Stimulated activated naive B cell treated with anti-CD40 and anti-IgM and Interleukin-4, amounts not matched to agents 10 μg/mL and 1 μg/mL and 100 μg/mL, for 72 hours (primary cell): ENCODE measurements at places on chromosomes 7 and 10.

DNA sequence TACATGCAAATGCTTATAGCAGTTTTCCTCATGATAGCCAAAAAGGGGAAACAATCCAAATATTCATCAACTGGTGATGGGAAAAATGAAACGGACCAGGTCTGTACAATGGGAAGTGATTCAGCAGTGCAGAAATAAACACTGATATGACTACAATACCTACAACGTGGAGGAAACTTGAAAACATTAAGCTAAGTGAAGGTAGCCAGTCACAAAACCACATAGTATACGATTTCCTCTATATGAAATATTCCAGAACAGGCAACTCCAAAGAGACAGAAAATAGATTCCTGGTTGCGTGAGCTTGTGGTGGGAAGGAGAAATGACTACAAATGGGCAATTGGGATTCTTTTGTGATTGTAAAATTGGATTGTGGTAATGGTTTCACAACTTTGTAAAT lies 263.1 kb upstream of the PITRM1 start:
- no peak for DNase-seq

DNA sequence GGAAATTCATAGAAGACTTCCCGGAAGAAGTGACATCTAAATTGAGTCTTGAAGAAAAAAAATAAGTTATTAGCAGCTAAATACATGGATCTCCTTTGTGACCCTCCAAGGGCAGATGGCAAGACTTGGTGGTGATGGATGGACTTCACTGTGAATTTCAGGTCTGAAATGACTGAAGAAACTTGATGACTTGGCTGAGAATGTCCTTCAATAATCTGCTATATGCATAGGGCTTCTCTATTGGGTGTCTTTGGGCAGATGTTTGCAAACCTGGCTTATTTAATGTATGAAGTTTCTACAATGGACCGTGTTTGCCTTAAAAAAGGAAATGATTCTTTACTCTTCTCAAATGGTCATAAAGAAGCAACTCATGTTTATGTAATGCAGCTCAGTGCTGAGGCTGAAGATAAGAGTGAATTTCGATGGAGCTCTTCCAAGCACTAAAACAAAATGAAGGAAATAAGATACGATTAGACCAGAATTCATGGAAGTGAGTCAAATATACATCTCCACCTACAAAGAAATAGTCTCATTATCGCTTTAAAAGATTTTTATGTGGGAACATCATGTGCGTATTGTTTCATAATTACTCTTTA lies 116.6 kb upstream of the WDR11 start:
- no peak for DNase-seq

DNA sequence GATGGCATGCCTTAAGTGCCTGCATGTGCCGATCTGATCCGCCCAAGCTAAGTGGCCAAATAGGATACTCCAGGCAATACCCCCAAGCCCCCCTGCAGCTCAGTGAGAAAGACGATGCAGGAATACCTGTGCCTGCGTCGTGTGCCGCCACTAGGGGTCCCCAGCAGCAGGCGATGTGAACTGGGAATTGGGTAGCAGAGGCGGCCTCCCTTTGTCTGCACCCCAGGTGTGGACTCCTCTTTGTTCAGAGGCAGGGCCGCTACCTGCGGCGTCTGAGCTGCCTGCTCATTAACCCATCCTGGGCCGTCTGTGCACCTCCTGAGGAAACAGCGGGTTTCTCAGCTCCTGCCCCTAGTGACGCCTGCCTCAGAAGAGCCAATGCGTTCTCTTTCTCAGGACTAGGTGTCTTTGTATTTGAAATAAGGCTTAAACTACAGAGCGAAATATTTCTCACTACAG lies 4.8 kb upstream of the CHN2 start:
- DNase-seq: peak; percentile 25

DNA sequence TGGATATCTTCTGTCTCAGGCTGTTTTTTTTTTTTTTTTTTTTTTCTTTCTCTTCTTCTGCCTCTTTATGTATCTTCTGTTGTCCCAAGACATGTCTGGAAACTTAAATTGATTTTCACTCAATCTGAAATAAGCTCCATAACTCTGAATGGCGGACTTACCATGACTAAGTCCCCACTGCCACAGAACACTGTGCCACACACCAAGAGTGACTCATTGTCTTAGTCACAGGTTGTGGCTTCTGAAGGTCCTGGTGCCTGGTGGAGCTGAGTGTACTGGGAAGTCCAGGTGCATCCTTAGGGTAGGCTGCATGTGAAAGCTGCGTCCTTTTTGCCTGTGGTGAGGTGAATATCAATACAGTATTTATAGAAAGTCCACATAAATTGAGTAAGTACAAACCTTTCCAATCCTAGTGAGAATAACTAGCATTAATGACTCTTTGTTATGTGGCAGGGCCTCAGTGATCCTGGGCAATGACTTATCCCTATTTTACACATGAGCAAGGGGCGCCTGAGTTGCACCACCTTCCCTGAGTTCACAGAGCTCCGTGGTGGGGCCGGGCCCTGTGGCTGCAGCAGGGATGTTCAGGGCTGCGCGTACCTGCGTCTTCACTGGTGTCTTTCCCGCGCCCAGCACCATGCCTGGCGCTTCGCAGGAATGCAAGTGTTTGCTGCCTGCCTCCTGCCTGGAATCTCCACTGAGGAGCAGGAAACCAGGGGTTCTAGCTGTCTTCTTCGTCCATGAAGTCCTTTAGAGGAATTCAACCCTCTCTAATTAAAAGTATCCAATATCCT lies 4.3 kb downstream of the PFKP start:
- DNase-seq: no peak

- peak; percentile 32 for DNase-seq
Measured at GRCh38 chr10:14536241-14537213, 205.8 kb upstream of the FRMD4A start.

DNA sequence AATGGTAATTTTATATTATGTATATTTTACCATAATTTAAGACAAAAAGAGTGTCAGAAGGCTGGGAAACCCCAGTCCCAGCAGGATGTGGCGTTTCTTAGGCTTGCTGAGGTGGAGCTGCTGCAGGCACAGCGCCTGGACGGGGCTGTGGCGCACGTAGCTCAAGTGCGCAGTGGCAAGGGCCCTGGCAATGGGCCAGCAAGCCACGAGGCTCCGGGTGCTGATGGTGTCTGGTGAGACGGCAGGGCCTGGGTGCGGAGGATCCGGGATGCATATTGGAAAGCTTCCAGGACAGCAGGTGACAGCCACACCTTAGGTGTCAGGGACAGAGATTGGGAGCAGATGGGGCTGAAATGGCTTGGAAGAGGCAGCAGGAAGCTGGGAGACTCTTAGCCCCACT lies 37.2 kb downstream of the CLEC2L start:
- DNase-seq: no peak

DNA sequence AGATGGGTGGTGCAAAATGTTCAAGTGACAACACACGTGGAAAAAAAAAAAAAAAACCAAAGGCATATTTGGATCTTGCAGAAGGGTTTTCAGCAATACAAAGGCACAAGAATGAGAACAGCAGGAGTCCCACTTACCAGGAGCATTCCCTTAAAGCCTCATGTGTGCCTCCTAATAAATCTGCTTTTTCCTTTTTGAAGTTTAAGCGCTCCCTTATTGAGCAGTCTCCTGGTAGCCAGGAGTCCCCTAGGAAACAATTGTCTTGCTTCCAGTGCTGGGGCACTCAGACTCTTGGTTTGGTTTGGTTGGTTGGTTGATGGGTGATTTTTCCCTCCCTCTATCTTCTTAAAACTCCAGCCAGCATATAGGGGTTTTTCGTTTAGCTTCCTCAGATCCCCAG lies 321.8 kb upstream of the NFE2L3 start:
- DNase-seq: no peak

DNA sequence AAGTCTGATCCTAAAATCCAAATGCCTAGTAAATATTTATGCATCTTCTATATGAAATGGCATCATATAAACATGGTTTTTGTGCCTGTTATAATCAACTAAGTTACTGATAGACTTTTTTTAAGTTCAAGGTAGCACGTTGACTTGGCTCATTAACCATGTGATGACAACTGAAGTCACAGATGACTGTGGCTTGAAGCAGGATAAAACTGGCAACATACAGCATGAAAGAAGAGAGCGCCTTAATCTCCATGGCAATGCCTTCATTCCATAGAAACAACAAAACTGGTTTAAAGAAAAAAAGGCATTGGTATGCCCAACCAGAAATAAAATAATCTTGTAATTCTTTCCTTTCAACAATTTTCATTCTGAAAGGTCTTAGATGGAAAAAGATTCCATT lies 188.9 kb upstream of the CDK1 start:
- no peak for DNase-seq

GRCh38 chr10:120689777-120690529 lies 161.2 kb upstream of the WDR11 start:
- DNase-seq: no peak

DNA sequence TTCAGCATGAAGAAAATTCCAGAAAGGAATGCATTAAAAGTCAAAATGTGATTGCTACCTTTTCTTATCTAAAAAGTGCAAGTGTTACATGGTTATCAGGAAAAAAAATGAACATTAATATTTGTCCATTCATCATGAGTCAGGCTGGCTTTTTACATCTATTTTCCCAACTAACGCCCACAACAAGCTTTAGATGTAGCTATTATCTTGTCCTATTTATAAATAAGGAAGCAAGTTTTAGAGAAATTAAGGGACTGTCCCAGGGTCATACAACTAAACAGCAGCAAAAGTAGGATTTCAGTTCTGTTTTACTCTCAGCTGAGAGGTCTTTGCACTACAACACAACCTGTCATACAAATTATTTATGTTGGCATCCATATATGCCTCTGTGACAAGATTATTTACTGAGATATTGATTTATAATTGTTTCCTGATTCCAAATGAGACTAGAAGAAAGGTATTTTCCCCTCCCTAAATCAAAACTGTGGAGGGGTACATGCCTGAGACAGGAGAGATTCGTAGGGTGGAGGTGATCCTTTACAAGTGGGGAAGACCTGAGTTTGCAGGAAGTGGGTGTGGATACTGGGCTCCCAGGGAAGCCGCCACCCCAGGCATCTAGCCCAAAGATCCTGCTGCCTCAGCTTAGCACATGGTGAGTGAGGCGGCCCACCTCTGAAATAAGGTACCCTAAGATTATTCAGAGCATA lies 57.2 kb upstream of the ARID5B start:
- DNase-seq: no peak

- DNase-seq: no peak
Measured at GRCh38 chr7:128679920-128680319, 7.8 kb downstream of the GARIN1A start.

GRCh38 chr7:123724817-123725253 lies 24.0 kb downstream of the WASL start:
- no peak for DNase-seq

GRCh38 chr7:46682836-46683624 lies 762.0 kb upstream of the IGFBP3 start:
- no peak for DNase-seq

DNA sequence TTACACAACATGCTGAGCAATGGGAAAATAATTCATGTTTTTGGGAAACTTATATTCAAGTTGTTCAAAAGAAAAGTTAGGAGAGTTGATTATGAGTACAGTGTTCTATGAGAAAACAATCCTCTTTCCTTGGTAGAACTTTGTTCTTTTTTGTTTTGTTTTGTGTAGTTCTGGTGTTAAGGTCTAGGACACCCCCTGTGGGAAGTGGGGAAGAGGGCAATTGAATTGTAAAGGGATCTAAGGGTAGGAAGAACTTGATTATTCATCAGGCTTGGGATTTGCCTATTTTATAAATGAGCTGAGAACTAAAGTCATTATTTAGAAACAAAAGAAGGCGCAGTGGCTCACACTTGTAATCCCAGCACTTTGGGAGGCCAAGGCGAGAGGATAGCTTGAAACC lies 25.9 kb upstream of the CDK13 start:
- no peak for DNase-seq

DNA sequence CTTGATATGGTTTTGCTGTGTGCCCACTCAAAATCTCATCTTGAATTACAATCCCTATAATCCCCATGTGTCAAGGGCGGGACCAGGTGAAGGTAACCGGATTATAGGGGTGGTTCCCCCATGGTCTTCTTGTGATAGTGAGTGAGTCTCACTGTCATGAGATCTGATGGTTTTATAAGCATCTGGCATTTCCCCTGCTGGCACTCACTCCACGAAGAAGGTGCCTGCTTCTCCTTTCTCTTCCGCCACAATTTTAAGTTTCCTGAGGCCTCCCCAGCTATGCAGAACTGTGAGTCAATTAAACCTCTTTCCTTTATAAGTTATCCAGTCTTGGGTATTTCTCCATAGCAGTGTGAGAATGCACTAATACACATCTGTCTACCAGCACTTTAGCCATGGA lies 109.5 kb upstream of the SDK1 start:
- DNase-seq: peak; percentile 1

- DNase-seq: no peak
Measured at GRCh38 chr7:15560968-15561367, 847 bp downstream of the AGMO start.

- DNase-seq: no peak
Measured at GRCh38 chr7:139626817-139627216, 103.3 kb downstream of the CLEC2L start.

GRCh38 chr10:133159950-133160825 lies at the start of gene KNDC1:
TSS of gene KNDC1 (plus strand) at chr10:133160219. CDS start at chr10:133160468, 249 bp downstream.
- no peak for DNase-seq

- DNase-seq: no peak
Measured at GRCh38 chr7:37284805-37285231, 163.8 kb downstream of the ELMO1 start.

DNA sequence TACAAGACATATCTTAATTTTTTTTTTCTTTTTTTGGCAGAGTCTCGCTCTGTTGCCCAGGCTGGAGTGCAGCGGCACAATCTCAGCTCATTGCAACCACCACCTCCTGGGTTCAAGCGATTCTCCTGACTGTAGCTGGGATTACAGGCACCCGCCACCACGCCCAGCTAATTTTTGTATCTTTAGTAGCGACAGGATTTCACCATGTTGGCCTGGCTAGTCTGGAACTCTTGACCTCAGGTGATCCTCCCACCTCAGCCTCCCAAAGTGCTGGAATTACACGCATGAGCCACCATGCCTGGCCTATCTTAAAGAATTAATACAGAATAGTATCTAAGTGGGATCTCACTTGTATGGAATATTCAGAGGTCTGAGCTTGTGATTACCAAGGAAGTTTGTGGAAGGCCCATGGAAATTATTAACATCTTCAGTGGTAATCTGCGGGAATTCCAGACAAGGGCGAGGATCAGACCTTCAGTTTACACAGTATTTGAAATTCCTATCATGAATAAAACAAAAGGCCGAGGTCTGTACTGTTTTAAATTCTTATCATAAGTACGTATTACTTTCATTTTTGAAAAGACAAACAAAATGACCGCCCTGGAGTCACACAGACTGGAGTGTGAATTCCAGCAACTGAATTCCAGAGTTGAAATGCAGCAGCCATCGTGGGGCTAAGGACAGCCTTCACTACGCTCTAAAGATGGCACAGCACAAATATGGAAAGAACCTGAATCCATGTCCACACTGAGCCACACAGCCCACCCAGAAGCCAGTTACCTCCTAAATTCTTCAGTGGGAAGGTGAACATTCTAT lies 16.7 kb downstream of the GPRIN2 start:
- DNase-seq: no peak

- no peak for DNase-seq
Measured at GRCh38 chr7:7080802-7081201, 101.5 kb upstream of the C1GALT1 start.

DNA sequence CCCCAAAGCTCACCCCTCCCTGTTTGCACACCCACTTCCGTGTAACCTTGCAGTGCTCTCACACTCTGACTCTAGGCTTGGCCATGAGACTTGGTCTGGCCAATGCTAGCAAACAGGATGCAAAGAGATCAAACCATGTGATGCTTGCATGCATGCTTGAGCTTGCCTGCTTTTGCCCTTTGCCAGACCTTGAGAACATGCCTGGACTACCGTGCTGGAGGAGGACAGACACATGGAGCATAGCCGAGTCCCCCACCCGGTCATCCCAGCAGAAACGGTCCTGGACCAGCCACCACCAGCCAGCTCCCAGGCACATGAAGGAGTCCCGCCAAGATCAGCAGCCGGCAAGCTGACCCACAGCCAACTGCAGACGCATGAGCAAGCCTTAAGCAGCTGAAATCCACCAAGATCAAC lies 23.4 kb downstream of the PYROXD2 start:
- DNase-seq: no peak
